ENCODE measurements at places on chromosomes 12 and 14. TPM values are rescaled to one million over a fixed set of nuclear protein-coding genes. Genes with fewer than 3 reads are reported as not detected.

The ENDOU gene
- polyA plus RNA-seq = 7.6 TPM

The SERPINA4 gene
- 4.7 TPM for polyA plus RNA-seq

The EID3 gene
- polyA plus RNA-seq = 1.6 TPM

The SUSD6 gene
- 7.0 TPM for polyA plus RNA-seq

The SERPINA5 gene
- 4.6 TPM for polyA plus RNA-seq

The PROX2 gene
- not detected for polyA plus RNA-seq

The VRTN gene
- not detected for polyA plus RNA-seq

The ETFBKMT gene
- polyA plus RNA-seq = 1.1 TPM

The AVPR1A gene
- polyA plus RNA-seq = 0.25 TPM

The ADCY6 gene
- 16.6 TPM for polyA plus RNA-seq

The KCNMB4 gene
- polyA plus RNA-seq = 1.6 TPM

The SLC25A21 gene
- polyA plus RNA-seq = 1.2 TPM

The SMCO2 gene
- not detected for polyA plus RNA-seq

- H3K27ac ChIP-seq = no peak overlapping the region
- H3K4me1 ChIP-seq = no peaks in the 10 kb centered on the region
- H3K36me3 ChIP-seq = no peaks in the 10 kb centered on the region
- no peaks in the 10 kb centered on the region for H3K27me3 ChIP-seq
- H3K4me3 ChIP-seq = no peak overlapping the region
Measured at GRCh38 chr14:29529418-29529817, 398.2 kb downstream of the PRKD1 start.

GRCh38 chr12:22541496-22542155, 2.7 kb downstream of the C2CD5 start:
- no peak overlapping the region for H3K4me3 ChIP-seq
- DNase-seq = no peak
- H3K27me3 ChIP-seq = no peaks in the 10 kb centered on the region

GRCh38 chr14:22850944-22851764, 14.8 kb downstream of the MMP14 start:
- H3K4me3 ChIP-seq = no peak overlapping the region
- peaks cover 63% of the 10 kb centered on the region for H3K4me1 ChIP-seq
- H3K27me3 ChIP-seq = no peaks in the 10 kb centered on the region
- H3K36me3 ChIP-seq = peaks cover 10% of the 10 kb centered on the region

- no peak overlapping the region for H3K4me3 ChIP-seq
- H3K27me3 ChIP-seq = peaks cover 6% of the 10 kb centered on the region
- H3K36me3 ChIP-seq = no peaks in the 10 kb centered on the region
Measured at GRCh38 chr12:79685068-79685467, 5.7 kb downstream of the PAWR start.

DNA sequence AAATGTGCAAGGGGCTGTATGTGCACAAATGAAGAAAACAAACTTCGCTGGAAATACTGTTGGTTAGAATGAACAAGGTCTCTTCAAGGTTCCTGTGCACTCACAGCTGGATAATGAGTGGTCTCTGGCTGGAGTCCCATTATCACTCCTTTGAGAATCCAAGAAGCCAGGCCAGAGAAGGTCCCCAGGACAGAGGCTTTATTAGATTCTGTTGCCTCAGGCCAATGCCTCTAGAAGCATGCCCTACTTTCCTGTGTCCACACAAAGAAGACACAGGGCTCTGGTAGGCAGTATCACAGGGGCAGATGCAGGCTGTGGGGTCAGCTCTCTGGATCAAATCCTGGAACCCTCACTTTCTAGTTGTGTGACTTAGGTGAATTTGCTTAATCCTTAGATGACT, 384.7 kb downstream of the GRIN2B start:
- no peaks in the 10 kb centered on the region for H3K4me1 ChIP-seq
- H3K4me3 ChIP-seq = no peak overlapping the region
- no peak overlapping the region for H3K27ac ChIP-seq
- H3K27me3 ChIP-seq = no peaks in the 10 kb centered on the region
- no peaks in the 10 kb centered on the region for H3K36me3 ChIP-seq

DNA sequence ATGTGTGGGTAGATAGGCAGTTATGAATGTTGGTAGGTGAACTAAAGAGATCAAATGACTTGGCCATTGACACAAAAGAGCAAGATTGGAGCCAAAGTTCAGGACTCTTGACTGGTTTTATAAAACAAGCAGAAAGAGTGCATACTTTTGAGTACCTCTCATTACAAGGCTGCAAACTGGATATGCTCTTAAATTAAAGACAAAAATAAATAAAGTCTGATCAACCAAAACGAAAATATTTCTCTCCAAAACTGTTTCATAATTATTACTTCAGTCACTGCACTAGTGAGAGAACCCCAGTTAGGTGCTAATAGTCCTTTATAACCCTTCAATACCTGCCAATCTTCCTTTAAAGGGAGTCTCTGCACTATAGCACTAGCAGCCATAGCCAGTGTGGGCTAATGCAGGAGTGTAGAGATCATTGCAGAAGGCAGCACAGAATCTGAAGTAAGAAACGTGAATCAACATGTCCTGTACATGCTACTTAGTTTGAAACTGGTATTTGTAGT, 147.1 kb downstream of the FOXA1 start:
- no peak for DNase-seq
- H3K27me3 ChIP-seq = no peaks in the 10 kb centered on the region
- no peak overlapping the region for H3K4me3 ChIP-seq
- no peak overlapping the region for H3K27ac ChIP-seq

DNA sequence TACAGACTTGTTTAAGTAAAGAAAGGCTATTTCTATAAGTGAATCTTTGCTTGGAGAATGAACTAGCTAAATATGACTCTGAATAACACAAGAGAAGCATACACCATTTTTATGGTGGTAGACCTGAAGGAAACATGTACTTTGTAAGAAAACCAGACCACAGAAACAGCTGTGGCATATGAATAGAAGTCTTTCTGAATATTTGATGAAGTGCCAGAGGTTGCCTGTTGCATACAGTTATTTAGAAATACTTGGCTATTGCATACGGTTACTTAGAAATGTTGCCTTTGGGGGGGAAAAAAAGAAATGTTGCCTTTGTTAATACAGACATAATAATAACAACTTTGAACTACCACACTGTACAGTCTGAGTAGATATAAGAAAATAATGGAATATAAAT, 16.8 kb upstream of the LEMD3 start:
- no peaks in the 10 kb centered on the region for H3K27me3 ChIP-seq
- H3K4me1 ChIP-seq = no peaks in the 10 kb centered on the region
- H3K4me3 ChIP-seq = no peak overlapping the region
- no peaks in the 10 kb centered on the region for H3K36me3 ChIP-seq
- no peak overlapping the region for H3K27ac ChIP-seq

- no peaks in the 10 kb centered on the region for H3K36me3 ChIP-seq
- DNase-seq = no peak
- no peaks in the 10 kb centered on the region for H3K27me3 ChIP-seq
- no peak overlapping the region for H3K4me3 ChIP-seq
- H3K4me1 ChIP-seq = no peaks in the 10 kb centered on the region
Measured at GRCh38 chr14:38226366-38226765, 18.7 kb downstream of the SSTR1 start.

GRCh38 chr14:92656306-92657081, 91.9 kb downstream of the LGMN start:
- no peak for DNase-seq
- H3K36me3 ChIP-seq = peaks cover 54% of the 10 kb centered on the region
- H3K4me3 ChIP-seq = no peak overlapping the region
- H3K27me3 ChIP-seq = no peaks in the 10 kb centered on the region
- H3K4me1 ChIP-seq = no peaks in the 10 kb centered on the region
- H3K27ac ChIP-seq = peak overlapping the region; percentile 84

DNA sequence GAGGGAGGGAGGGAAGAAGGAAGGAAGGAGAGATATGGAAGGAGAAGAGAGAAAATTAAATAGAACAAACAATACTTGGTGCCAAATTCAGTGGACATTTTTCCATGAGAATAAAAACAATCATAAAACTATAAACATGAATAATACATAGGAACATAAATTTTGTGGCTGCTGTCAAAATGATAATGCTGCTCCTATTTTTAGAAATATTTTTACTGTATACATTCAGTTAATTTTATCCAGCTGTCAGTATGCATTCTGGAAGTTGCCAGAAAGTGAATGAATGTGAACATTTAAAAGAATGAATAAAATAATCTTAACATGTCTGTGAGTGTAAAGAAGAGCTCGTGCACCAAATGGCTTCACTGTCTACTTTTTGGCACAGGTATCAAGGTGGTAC, 13.9 kb upstream of the PCED1B start:
- H3K27me3 ChIP-seq = no peaks in the 10 kb centered on the region
- H3K4me3 ChIP-seq = no peak overlapping the region
- DNase-seq = no peak
- no peaks in the 10 kb centered on the region for H3K4me1 ChIP-seq
- H3K36me3 ChIP-seq = no peaks in the 10 kb centered on the region

DNA sequence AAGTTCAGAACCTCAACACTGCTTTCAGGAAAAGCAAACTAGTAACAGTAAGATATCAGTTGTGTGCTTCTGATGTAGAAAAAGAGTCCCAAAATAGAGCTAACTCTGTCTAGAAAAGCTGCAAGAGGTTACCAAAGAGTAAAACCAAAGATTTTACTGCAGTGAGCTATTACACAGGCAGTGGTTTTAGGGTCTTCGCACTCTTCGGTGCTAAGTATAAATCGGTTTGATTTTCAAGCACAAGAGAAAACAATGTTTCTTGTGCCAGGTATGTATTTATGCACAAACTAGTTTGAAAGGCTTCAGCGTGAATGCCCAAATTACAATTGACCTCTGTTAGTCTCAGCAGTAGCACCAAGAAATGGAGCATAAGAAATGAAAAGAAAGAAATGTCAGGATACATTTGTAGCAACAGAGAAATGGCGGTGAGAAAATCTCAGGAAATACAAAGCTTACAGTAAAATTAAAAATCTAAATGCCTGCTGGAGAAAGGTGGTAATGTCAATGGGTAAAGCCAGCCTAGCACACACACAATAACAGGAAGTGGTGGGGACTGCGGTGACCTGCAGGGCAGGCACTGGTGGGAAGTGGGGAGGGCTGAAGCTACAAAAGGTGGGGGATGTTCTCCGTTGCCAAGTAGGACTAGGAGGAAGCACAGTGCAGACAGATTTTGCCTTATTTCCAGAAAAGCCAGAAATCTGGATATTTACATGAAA, 18.0 kb upstream of the DYRK2 start:
- no peaks in the 10 kb centered on the region for H3K27me3 ChIP-seq
- H3K36me3 ChIP-seq = no peaks in the 10 kb centered on the region
- H3K4me3 ChIP-seq = no peak overlapping the region
- peak overlapping the region; percentile 14 for H3K27ac ChIP-seq
- DNase-seq = peak; percentile 45

DNA sequence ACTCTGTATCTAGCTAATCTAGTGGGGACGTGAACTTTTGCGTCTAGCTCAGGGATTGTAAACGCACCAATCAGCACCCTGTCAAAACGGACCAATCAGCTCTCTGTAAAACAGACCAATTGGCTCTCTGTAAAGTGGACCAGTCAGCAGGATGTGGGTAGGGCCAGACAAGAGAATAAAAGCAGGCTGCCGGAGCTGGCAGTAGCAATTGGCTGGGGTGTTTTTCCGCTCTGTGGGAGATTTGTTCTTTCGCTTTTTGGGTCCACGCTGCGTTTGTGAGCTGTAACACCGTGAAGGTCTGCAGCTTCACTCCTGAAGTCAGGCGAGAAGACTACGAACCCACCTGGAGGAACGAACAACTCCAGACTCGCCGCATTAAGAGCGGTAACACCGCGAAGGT, 76.5 kb downstream of the SPRING1 start:
- DNase-seq = no peak
- peaks cover 29% of the 10 kb centered on the region for H3K4me1 ChIP-seq
- no peaks in the 10 kb centered on the region for H3K36me3 ChIP-seq
- H3K27me3 ChIP-seq = no peaks in the 10 kb centered on the region

DNA sequence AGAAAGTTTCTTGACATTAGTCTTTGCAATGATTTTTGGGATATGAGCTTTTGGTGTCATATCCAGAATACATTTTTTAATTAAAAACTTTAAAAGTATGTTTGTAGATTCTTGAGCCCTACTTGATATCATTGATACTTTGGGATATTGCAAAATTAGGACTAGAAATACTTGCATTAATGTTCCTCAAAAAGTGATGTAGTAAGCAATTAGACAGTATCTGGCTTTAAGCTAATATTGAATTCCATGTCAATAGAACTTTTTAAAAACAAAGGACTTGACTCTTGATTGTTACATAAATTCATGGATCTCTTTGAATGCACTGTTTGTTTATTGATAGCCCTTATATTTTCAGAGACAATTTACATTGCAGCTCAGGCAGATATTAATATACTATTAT, 15.6 kb downstream of the PEX5 start:
- H3K27me3 ChIP-seq = no peaks in the 10 kb centered on the region
- no peak for DNase-seq
- no peak overlapping the region for H3K27ac ChIP-seq
- no peaks in the 10 kb centered on the region for H3K4me1 ChIP-seq
- no peak overlapping the region for H3K4me3 ChIP-seq
- H3K36me3 ChIP-seq = peaks cover 93% of the 10 kb centered on the region

- H3K4me3 ChIP-seq = no peak overlapping the region
- H3K36me3 ChIP-seq = peaks cover 9% of the 10 kb centered on the region
- H3K27me3 ChIP-seq = no peaks in the 10 kb centered on the region
- H3K27ac ChIP-seq = no peak overlapping the region
- no peak for DNase-seq
- no peaks in the 10 kb centered on the region for H3K4me1 ChIP-seq
Measured at GRCh38 chr14:77838831-77839511, 39.1 kb downstream of the ADCK1 start.

- DNase-seq = no peak
- H3K27me3 ChIP-seq = no peaks in the 10 kb centered on the region
- peaks cover 9% of the 10 kb centered on the region for H3K4me1 ChIP-seq
- H3K4me3 ChIP-seq = no peak overlapping the region
Measured at GRCh38 chr12:12794686-12795085, 9.2 kb downstream of the APOLD1 start.

- no peak for DNase-seq
- H3K4me3 ChIP-seq = no peak overlapping the region
- H3K27ac ChIP-seq = no peak overlapping the region
- peaks cover 15% of the 10 kb centered on the region for H3K4me1 ChIP-seq
Measured at GRCh38 chr12:116303929-116304328, 26.4 kb upstream of the MED13L start.

GRCh38 chr14:104678346-104678745, 11.1 kb upstream of the INF2 start:
- peaks cover 64% of the 10 kb centered on the region for H3K4me1 ChIP-seq
- H3K36me3 ChIP-seq = no peaks in the 10 kb centered on the region
- no peaks in the 10 kb centered on the region for H3K27me3 ChIP-seq
- H3K4me3 ChIP-seq = peak overlapping the region; percentile 56
- H3K27ac ChIP-seq = peak overlapping the region; percentile 95

DNA sequence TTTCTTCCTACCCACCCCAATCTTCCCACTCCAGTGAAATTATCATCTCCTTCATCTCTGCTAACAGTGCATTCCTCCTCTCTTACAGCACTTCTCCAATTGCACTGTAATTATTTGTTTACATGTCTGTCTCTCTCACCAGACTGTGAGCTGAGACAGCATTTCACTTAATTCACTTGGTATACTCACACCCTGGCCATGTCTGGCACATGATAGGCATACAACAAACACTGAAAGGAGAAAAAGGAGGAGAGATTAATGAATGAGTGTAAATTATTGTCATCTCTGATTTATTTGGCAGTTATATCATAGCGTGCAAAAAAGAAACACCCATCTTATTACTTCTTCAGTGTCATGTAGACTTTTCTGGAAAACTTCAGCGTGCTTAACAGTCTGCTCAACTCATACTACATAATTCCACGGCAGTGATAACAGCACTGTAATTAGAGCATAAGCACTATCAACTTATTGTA, 452.3 kb downstream of the ADAMTS20 start:
- no peak overlapping the region for H3K27ac ChIP-seq
- H3K4me1 ChIP-seq = no peaks in the 10 kb centered on the region
- H3K27me3 ChIP-seq = no peaks in the 10 kb centered on the region
- H3K4me3 ChIP-seq = no peak overlapping the region
- H3K36me3 ChIP-seq = no peaks in the 10 kb centered on the region
- DNase-seq = no peak

All from stomach (tissue), 19 donors.